ENCODE measurements at places on chromosomes 7 and 10.

GRCh38 chr7:84631913-84632312 lies 437.3 kb upstream of the SEMA3A start:
- DNase-seq, result no peak

DNA sequence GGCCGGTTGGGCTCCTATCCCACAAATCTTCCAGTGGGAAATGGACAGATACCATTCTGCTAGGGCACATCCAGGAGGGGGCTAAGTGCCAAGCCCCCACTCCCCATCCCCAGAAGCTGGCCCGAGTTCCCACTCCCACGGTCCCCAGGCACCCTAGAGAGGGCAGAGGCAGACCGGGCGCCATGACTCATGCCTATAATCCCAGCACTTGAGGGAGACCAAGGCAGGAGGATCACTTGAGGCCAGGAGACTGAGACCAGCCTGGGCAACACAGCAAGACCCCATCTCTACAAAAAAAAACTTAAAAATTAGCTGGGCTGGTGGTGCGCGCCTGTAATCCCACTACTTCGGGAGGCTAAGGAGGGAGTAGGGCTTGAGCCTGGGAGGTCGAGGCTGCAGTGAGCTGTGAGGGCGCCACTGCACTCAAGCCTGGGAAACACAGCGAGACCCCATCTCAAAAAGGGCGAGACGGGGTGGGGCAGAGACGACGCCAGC lies 870 bp downstream of the GNA12 start:
- DNase-seq, result no peak

DNA sequence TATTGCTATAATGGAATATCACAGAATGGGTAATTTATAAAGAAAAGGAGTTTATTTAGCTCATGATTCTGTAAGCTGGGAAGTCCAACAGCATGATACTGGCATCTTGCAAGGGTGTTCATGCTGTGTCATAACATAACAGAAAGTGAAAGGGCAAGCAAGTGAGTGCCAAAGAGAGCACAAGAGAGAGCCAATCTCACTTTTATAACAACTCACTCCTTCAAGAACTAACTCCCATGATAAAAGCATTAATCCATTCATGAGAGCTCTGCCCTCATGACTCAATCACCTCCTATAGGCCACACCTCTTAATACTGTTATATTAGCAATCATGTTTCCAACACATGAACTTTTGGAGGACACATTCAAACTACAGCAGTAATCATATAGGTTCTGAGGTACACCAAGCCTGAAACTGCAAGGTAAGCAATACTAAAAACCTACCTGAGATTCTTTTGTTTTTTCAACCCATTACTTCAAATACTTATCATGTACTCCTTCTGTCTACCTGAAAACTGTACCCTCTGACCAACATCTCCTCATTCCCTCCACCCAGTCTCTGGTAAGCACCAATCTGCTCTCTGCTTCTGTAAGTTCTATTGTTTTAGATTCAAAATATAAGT lies 219.7 kb downstream of the MTERF1 start:
- no peak for DNase-seq

- DNase-seq, result no peak
Observed at GRCh38 chr10:26455567-26456315, 17.6 kb downstream of the APBB1IP start.

DNA sequence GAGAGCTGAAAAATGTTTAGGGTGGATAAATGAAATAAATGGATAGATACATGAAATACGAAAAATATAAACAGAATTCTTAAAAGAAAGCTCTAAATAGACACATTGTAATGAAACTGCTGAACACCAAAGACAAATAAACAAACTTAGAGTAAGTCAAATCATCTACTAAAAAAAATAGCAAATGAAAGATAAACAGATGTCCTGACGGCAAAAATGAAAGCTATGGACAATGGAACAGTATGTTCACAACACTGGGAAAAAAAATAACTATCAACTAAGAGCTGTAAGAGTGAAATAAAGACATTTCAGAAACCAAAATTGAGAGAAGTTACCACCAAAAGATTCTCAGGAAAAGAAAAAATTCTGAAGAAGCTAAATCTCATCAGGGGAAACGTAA lies 106.1 kb downstream of the SGMS1 start:
- no peak for DNase-seq

DNA sequence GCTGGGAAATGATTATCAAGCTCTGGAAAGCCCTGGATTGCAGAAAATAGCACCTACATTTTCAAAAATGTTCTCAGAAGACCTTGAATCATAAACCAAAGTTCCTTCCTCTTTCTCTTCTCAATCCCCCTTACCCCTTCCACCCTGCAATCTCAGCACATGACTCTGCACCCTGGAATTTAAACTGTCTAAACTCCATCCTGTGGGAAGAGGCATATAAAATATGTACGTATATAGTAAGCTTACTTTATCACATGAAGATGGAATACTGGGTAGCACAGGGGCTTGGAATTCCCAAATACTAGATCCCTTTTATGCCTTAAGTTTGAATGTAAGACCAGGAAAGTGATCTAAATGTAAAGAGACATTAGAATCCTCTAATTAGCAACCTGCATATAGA lies 7.7 kb downstream of the AGMO start:
- no peak for DNase-seq

DNA sequence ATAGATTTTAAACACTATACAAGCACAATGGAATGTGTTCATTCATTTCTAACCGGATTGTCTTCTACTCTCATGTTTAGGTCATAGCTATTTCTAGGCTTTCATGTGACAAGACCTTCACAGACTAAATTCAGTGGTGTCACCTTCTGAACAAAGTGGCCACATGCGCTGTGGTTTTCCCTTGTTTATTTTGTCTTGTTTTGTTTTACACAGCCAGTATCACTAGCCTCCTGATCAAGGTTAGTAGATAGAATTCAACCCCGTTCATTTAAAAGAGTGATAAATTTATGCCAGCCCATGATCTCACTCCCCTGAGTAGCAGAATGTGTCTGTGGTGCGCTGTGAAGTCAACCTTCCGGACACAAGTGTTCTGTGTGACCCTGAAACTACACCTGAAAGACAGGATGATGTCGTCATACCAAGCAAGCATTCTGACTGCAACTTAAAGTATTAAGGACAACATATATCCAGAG lies 209.1 kb downstream of the CREB5 start:
- DNase-seq, result no peak

DNA sequence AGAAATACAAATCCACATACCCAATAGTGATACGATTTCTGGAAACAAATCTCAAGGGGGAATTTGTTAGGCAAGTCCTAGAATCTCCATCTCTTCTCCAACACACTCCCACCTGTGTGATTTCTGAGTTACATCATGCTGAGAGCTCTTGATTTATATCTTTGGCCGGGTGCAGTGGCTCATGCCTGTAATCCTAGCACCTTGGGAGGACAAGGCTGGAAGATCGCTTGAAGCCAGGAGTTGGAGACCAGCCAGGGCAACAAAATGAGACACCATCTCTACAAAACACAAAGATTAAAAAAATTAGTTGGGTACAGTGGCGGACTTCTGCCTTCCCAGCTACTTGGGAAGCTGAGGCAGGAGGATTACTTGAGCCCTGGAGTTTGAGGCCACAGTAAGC lies 1.5 kb upstream of the MTPN start:
- no peak for DNase-seq

DNA sequence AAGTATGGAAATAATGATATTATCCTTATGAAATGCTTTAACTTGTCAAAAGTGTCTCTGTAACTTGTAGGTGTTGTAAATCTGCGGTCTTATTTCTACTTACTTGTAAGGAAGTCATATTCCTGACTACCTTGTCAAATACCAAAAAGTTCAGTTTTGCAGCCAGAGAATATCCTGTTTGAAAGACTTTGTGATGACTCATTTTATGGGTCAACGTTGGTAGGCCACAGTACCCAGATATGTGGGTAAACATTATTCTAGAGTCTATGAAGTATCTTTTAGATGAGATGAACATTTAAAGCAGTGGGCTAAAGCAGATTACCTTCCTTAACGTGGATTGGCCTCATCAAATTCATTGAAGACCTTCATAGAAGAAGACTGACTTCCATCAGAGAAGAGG lies 195.3 kb downstream of the PPP1R9A start:
- DNase-seq, result no peak

- DNase-seq, result no peak
Observed at GRCh38 chr7:20786421-20786778, 286 bp downstream of the SP8 start.

- no peak for DNase-seq
Observed at GRCh38 chr7:130489140-130489983, 2.5 kb upstream of the MEST start.

GRCh38 chr7:140581411-140581810 lies 59.2 kb downstream of the DENND2A start:
- no peak for DNase-seq
